ENCODE measurements at places on chromosomes 3 and 15.

GRCh38 chr3:127851899-127852298 lies 29.6 kb upstream of the MGLL start:
- no peak for DNase-seq

DNA sequence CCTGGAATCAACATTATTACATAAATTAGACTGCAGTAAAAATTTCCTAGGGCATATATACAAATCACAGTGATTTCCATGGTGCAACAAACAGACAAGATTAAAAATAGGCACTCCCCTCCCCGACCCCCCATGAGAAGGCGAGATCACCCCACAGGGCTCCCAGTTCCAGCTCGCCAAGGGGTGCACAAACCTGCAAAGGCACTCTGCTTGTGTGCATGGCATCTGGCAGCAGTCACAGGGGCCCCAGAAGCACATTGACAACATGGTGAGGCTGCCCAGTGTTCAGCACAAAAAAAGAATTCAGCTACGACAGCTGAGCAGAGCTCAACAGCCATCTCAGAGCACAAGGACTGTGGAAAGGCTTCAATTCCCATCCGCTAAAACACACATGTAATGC lies 19.2 kb upstream of the CERS3 start:
- DNase-seq, result no peak

DNA sequence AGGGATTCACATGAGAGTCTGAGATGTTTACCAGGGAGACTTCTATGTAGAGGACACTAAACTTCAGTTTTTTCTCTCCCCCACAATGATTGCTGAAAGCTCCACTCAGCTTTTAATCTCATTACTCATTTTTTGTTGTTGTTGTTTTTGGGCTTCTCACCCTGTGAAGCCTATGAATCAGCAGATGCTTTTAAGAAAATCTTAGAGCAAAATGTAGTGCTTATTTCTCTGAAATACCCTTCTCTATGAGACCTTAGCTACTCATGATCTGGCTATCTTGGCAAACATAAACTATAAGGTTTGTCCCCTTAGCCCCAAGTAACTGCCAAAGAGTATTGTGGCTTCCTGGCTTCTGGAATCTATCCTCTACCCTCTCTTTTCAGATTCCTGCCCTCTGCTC lies 537.3 kb downstream of the OCA2 start:
- no peak for DNase-seq

DNA sequence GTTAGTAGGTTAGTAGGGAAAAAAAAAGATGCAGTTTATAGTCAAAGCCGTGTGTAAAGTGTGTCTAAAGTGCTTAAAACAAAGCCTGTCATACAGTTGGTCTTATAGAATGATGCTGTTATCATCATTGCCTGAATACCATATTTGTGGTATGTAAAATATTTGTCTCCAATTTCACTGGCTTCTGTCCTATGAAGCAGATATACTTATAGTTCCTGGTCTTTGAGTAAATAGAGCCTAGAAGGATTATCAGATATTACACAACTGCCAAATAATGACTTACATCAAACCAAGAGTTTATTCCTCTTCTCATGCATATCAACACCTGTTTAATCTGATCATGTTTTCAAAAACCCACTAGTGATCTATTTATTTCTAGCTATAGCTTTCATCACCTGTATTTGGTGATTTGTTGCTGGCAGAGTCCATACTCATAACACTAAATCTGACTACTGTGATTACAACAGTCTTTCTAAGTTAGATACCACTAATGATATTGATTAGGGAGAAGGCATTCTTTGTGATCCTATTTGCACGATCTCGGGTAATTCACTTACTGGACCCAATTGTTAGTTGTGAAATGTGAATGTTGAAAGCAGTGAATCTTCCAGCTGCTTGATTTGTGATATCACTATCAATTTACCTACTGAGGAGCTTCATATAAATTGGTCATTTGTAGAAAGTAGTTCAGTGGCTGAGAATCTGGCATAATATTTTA lies 413.7 kb downstream of the LPP start:
- no peak for DNase-seq

DNA sequence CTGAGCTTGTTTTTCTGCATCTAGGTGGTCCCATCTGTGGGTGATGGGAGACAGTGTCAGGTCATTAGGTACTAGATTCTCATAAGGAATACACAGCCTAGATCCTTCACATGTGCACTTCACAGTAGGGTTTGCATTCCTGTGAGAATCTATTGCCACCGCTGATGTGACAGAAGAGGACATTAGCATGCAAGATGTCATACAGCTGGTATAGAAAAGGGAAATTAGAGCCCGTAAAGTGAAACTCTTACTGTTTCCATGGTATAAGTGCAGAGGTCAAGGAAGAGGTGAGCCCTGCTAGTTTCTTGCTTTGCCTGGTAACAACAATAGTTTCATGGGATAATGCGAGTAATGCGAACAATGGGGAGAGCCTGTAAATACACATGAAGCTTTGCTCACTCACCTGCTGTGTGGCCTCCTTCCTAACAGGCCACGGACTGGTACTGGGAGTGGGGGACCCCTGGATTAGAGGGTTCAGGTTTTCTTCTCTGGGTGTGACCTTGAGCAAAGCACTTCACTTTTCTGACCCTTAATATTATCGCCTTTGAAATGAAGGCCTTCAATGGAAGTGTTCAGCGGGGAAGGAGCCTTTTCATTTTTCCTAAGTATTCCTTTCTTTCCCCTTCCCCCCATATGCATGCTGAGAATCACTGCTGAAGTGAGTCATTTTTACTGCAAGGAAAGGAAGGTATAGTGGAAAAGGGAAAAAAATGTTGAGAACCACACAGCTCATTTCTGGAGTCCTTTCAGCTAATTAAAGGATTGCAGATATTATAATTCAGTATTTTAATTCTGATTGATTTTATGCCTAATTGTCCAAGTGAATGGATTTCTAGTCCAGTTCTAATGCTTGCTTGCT lies 286.4 kb downstream of the UBE2E2 start:
- DNase-seq, result no peak

GRCh38 chr3:149306751-149307434 lies 26.5 kb downstream of the TM4SF18 start:
- DNase-seq, result no peak

DNA sequence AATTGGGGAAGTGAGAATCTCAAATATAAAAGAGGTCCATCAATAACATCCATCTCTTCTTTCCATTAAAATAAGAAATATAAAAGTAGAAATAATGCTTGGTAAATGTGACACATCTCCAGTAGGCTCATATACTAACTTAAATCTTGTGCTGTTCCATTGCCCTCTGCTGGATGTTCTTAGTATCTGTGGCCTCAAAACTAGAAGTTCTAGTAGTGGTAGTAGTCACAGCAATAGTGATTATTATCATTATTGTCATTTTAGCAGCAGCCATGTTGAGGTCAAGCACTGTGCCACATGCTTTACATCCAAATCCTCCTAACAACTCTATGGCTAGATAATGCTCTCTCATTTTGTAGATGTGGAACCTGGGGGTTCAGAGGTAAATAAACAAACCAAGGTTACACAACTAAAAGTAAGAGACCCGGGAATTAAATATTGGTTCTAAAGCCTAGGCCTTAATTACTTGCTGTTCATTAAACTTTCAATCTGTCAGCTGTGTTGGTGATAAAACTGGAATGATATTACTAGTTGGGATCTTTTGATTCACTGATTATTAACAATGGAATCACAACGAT lies 20.2 kb upstream of the BTLA start:
- DNase-seq, result no peak

DNA sequence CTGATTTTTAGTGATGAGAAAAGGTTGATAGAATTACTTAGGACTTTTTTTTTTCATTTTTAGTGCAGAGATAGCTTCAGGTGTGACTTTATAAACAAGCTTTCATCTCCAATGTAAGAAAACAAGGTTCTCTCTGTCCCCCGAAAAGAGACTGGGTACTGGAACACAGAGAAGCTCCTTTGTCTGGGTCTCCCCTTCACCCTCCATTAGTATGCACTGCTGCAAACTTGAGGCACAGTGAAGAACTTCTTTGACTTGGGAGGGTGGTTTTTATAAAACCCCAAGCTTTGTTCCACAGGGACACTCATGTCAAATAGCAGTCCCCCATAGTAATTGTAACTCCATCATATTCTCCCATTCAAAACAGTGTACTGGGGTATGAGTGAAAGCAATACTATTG lies 93.5 kb upstream of the SOX2 start:
- no peak for DNase-seq

DNA sequence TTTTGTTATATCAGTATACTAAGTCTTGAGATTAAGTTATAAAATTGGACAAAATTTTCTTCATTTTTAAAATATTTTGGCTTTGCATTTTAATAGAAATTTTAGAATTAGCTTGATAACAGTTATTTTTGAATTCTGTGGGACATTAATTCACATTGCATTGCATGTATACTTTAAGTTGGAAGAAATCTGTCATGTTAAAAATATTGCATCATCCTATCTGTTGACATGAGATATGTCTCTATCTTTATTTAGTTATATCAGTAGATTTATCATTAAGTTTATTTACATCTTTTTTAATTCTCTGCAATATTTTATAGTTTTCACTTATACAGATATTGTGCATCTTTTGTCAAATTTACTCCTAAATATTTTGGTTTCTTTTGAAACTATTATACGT lies 904.6 kb upstream of the NR2F2 start:
- DNase-seq, result no peak

- no peak for DNase-seq
Observed at GRCh38 chr15:100131321-100132224, 210.2 kb downstream of the ADAMTS17 start.

GRCh38 chr3:38599886-38600285 lies 49.6 kb downstream of the SCN5A start:
- no peak for DNase-seq

- DNase-seq, result no peak
Observed at GRCh38 chr3:60760145-60760544, 491.1 kb downstream of the FHIT start.

- no peak for DNase-seq
Observed at GRCh38 chr3:168981396-168981795, 682.1 kb downstream of the MECOM start.

- no peak for DNase-seq
Observed at GRCh38 chr15:90316139-90316538, 35.9 kb upstream of the ZNF774 start.

- no peak for DNase-seq
Observed at GRCh38 chr3:108527817-108528216, 17.4 kb upstream of the MYH15 start.

GRCh38 chr15:70436428-70436827 lies 326.9 kb downstream of the UACA start:
- no peak for DNase-seq

- no peak for DNase-seq
Observed at GRCh38 chr3:151182349-151183079, 20.5 kb downstream of the GPR171 start.

- DNase-seq, result no peak
Observed at GRCh38 chr15:98614681-98615080, 33.7 kb upstream of the IGF1R start.

- no peak for DNase-seq
Observed at GRCh38 chr15:91609231-91609630, 244.3 kb upstream of the SLCO3A1 start.

GRCh38 chr3:41519746-41520145 lies 320.4 kb downstream of the CTNNB1 start:
- DNase-seq, result no peak

GRCh38 chr15:75723847-75724660 lies 11.4 kb upstream of the CSPG4 start:
- DNase-seq, result no peak

DNA sequence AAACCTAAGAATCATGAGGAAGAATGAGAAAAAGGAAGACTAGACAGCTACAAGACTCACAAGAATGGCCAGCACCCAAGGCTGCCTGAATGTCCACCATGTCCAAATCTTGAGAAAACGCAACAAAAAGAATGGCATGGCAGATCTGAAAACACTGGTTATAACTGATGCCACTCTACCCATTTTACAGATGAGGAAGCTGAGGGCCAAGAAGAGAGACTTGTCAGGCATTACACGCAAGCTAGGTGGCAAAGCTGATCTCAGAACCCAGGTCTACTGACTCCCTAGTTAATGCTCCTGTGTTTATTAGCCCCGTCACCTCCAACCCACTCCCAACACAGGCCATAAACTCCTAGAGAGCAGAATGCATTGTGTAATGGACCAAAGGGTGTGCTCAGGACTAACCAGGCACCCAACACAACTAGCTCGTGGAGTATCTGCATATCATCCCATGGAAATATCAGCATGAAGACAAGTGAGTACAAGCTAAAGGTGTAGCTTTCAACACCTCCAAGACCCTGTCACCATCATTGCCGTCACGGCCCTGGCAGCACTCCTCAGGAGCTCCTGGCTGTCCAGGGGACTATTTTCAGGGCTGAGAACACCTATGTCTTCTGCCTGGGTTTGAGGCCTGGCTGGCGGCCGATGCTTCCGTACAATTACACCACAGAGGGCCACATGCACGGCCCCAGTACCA lies 111.7 kb downstream of the XXYLT1 start:
- no peak for DNase-seq

- DNase-seq, result no peak
Observed at GRCh38 chr3:35653347-35653746, 14.0 kb downstream of the ARPP21 start.

GRCh38 chr15:78695046-78695671 lies 54.1 kb upstream of the CHRNB4 start:
- no peak for DNase-seq

- peak; percentile 10 for DNase-seq
Observed at GRCh38 chr3:142270407-142270806, 45.0 kb upstream of the GK5 start.

GRCh38 chr3:102181175-102181920 lies 253.5 kb upstream of the ZPLD1 start:
- DNase-seq, result no peak

- no peak for DNase-seq
Observed at GRCh38 chr3:14719006-14719405, 44.1 kb downstream of the C3orf20 start.

DNA sequence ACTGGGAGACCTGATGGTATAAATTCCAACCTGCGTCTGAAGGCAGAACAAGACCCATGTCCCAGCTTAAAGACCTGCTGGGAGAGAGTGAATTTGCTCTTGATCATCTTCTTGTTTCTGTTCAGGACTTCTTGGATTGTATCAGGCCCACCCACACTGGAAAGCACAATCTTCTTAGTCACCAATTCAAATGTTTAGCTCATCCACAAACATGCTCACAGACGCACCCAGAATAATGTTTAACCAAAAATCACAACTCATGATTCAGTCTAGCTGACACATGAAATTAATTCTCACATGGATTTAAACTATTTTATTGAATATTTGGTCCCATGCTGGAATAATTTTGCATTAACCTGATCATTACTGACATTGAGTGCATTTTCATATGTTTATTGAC lies 37.8 kb upstream of the GOLGA6L2 start:
- no peak for DNase-seq

GRCh38 chr15:99857836-99858235 lies 124.6 kb upstream of the LYSMD4 start:
- no peak for DNase-seq

DNA sequence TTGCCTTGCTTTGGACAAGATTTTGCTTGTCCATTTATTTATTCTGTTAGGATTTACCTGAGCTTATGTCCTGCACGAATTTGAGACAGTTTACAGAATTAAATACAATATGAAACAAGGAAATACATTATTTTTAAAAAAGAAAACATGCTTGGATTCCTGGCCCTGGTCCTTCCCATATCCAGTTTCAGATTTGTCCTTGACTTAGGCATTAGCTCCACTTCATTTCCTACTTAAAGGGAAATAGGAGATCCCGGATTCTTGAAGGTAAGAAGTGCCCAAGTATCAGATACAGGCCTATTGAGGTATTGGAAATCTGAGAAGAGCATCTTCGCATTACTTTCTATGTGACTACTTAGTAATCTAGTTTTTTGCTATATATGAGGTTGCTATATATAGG lies 672.0 kb downstream of the SI start:
- no peak for DNase-seq
